IMR-90 (cell line): ENCODE measurements at places on chromosomes 2 and 18.

DNA sequence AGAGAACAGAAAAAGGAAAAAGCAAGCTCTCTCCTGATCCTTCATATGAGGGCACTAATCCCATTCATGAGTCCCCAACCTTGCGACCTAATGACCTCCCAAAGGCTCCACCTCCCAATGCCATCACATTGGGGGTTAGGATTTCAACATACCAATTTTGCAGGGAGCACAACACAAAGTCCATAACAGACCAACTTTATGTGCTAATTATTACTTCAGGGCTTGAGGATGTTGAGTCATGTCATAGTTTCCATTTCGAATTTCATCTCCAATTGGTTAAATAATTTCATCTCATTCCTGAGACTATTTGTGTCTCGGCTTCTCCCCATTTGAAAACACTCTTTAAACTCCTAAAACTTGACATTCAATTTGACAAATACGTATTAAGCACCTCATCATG lies 69.9 kb upstream of the KLF7 start:
- DNase-seq = no peak

- DNase-seq = no peak
Measured at GRCh38 chr2:118846953-118847761, at the start of gene EN1. TSS of gene EN1 (minus strand) at chr2:118847648. CDS start at chr2:118847167, 481 bp downstream.

DNA sequence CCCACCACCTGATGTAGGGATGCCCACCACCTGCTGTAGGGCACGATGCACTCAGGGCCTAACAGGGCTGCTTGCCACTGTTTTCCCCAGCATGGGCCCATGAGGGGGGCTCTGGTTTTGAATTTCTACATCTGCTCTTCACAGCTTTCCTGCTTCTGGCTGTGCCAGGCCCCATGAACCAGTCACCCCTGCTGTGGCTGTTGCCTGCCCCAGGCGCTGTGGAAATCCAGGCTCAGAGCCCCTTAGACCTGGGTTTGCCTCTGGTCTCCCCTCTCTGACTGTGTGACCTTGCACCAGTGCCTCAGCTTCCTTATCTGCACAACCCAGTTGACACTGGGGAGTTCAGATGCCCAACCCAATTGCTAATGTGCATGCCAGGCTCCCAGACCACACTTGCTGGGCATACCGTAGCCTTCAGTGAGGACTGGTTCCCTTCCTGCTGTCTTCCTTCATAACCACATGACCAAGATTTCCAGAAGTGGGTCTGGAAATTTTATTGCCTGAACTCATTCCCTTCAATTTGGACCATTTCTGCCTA lies 6.0 kb upstream of the MLPH start:
- no peak for DNase-seq

DNA sequence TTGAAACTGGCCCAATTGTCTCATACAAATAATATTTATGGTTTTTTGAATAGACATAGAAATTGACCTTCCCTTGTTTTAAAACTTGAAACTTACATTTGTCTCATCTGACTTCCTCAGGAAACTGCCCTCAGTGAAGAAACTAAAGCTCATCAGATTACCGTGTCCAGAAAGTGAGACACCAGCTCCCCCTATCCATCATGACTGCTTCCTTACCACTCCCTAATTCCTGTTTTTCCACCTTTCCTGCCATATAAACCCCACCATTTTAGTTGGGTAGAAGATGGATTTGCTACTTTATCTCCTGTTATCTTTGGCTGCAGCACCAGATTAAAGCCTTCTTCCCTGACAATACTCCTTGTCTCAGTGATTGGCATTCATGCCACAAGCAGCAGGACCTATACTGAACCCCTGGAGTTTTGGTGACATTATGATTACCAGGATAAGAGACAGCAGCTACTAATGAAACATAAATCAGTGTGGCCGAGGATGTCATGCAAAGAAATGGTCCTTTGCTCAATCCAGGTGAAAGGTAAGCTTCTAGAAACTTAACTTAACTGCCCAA lies 1627.6 kb upstream of the ZEB2 start:
- DNase-seq = no peak

DNA sequence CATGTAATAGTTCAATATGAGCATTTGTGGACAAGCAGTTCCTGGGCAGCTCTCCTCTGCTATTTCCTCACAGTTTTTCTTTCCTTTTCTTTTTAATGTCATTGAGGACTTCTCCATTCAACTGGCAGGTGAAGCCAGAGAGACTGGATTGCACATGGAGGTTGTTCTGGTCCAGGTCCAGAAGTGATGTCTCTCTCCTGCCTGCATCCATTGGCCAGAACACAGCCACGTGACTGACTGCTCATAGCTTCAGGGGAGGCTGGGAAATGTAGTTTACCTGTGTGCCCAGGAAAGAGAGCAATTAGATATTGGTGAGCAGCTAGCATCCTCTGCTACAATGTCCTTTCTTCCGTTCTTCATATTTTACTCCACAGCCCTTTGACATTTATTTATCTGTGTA lies 20.2 kb upstream of the ADAM23 start:
- DNase-seq = no peak

- DNase-seq = no peak
Measured at GRCh38 chr18:46010676-46011075, 43.5 kb upstream of the EPG5 start.

DNA sequence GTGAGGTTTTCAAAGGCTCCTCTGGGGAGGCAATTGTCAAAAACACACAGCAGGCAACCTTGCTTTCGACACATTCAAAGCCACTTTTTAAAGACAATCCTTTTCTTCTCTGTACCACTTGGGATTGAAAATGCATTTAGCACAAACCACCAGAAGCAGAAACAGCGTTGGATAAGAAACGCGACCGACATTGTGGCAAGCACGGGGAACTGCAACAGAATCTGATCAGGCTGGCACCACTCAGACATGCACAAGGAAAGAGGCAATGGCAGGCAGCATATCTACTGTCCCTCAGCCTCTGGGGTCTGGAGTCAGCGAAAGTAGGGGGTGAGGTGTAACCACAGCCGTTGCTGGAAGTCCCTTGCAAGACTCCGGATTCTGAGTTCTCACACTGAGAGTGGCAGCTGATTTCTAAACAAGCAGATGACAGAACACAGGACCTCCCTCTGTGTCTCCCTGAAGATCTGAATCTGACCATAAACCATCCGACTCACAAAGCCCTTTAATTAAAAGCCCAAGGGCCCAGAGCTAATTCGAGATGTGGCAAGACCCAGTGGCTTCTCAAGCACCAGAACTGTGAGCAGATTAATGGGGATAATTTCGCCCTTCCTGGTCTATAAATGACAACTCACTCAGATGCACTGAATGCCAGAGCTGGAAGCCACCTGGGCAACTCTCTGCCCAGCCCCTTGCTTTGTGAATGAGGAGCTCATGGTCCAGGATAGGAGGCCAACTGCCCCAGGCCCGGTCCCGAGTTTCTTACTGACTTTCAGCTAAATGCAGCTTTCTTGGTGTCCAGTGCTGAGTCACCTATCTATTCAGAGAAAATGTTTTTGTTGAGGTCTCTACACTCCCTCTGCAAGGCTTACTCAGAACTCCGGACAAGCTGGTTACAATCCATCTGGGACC lies 29.6 kb downstream of the CYRIA start:
- peak; percentile 71 for DNase-seq

DNA sequence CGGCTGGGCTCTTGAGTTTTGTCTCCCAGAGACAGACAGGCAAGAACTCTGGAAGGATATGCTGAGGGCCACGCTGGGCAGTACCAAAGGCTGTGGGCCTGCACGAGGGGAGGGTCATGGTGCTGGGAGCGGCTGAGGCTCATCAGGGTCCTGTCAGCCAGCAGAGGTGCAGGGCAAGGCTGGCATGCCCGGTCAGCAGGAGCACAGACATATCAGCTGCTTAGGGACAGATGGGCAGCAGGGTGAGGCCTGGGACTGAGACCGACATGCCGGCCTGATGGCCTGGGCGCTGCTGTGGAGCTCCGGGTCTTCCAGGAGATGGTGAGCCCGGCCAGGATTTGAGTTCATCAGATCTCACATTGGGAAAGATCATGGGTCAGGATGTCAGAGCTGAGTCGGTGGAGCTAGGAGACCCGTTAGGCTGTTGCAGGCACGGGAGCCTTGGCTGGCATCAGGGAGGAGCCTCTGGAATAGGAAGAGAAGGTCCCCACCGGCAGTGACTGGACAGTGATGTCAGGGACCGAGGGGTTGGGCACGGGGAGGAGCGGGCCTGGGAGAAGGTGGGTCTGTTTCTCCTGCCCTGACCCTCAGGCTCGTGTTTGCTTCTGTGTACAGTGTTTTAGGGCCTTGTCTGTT lies 18.8 kb downstream of the CNDP2 start:
- DNase-seq = no peak

GRCh38 chr2:174673440-174673839 lies 75.8 kb upstream of the WIPF1 start:
- DNase-seq = no peak

- DNase-seq = peak; percentile 39
Measured at GRCh38 chr2:226561962-226562361, 237.7 kb downstream of the IRS1 start.

GRCh38 chr2:8322634-8323033 lies 359.2 kb upstream of the ID2 start:
- DNase-seq = no peak

DNA sequence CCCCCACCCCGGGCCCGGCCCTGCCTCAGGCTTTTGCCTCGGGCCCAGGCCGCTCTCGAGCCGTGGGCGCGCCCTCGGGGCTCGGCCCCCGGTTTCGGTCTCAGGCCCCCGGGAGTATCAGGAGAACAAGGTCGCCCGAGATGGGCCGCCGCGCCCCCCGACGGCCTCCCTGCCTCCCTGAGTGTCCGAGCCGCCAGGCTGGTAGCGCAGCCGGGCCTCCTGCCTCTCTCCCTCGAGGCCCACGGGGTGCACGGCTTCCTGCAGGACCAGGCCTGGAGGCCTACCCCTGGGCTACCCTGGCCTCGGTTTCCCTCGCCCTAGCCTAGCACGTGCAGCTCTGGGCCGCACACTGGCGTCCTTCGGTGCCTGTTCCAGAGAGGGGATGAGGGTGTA lies 8.4 kb downstream of the GBX2 start:
- no peak for DNase-seq

GRCh38 chr18:45009756-45010155 lies 329.1 kb downstream of the SETBP1 start:
- DNase-seq = no peak

GRCh38 chr18:68942230-68942629 lies 144.3 kb downstream of the CCDC102B start:
- no peak for DNase-seq

DNA sequence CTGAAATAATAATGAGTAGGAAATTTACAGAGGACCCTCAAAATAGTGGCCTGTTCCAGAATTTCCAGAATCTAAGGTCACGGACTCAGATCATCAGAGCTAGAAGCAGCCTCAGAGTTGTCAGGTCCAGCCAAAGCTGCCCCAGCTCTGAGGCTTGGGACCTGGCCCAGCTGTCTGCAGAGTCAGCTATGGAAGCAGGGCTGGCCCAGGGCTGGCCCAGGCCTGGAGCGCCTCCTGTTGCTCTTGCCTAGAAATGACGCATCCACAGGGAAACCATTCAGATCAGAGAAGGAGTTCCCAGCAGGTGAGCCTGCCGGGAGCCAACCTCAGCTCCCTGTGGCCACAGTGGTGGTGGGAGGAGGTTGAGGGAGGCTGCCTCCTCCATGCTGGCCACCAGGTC lies 106.7 kb upstream of the ARL4C start:
- DNase-seq = no peak

GRCh38 chr2:190533968-190534309 lies 583 bp downstream of the NEMP2 start:
- no peak for DNase-seq

DNA sequence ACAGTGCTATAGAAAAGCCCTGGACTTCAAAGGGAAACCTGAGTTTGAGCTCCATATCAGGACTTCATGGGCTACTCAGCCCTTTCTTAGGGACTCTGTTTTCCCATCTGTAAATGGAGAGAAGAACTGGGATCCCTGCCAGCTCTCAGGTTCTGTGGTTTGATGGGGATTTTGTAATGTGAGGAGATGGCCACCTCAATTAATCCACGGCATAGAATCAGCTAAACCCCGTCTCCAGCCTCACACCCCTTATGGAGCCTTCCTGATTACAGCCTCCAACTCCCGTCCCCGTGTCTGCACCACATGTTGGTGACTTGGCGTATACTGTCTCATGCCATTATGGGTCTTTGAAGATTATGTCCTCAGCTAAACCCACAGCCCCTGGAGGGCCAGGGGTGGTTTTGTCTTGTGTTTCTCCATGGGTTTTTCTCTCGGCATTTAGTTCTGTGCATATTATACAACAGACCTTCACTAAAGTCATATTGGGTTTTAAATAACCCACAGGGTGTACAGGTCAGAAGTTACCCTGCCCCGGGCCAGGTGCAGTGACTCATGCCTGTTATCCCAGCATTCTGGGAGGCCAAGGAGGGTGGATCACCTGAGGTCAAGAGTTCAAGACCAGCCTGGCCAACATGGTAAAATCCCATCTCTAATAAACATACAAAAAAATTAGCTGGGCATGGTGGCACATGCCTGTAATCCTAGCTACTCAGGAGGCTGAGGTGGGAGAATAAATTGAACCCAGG lies 63.8 kb upstream of the PPP1CB start:
- DNase-seq = no peak

GRCh38 chr2:48572816-48573215 lies 42.9 kb downstream of the STON1 start:
- DNase-seq = no peak
